ENCODE measurements at places on chromosomes 13 and 19.

- no peak for DNase-seq
Measured at GRCh38 chr19:30620354-30620753, 248.2 kb downstream of the ZNF536 start.

GRCh38 chr13:48602296-48603016 is 51.3 kb upstream of the CYSLTR2 start:
- no peak for DNase-seq

GRCh38 chr19:41265395-41266153 is 1.4 kb downstream of the HNRNPUL1 start:
- DNase-seq = no peak

DNA sequence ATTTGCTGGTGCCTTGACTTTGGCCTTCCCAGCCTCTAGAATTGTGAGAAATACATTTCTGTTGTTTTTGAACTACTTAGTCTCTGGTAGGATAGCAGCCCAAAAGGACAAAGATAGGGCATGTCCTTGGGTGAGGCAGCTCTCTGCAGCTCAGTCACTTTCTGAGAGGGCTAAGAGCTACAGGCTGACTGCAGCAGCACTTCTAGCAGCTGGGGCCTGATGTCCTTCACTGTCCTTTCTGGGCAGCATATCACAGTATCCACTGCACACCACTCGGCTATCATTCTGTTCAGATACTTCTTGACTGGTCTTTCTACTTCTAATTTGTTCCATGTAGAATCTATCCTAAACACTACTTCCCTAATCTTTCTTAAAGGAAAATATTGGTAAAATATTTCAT is 68.5 kb upstream of the CLDN10 start:
- DNase-seq = no peak

Data from stimulated activated CD4-positive, alpha-beta T cell treated with anti-CD3 and anti-CD28 coated beads, Interleukin-4, amount 100 ng/mL, for 4 hours (primary cell).